Mesendoderm (in vitro differentiated cells): ENCODE measurements at places on chromosomes 5 and 9.
A peak's percentile ranks its signal among the peaks of the same experiment; 100 is the strongest.

- DNase-seq = no peak
Measured at GRCh38 chr9:20398536-20399338, 223.6 kb downstream of the MLLT3 start.

- DNase-seq = no peak
Measured at GRCh38 chr9:129876815-129877214, 41.6 kb downstream of the USP20 start.

- no peak for DNase-seq
Measured at GRCh38 chr5:180825768-180826525, 23.3 kb upstream of the MGAT1 start.

DNA sequence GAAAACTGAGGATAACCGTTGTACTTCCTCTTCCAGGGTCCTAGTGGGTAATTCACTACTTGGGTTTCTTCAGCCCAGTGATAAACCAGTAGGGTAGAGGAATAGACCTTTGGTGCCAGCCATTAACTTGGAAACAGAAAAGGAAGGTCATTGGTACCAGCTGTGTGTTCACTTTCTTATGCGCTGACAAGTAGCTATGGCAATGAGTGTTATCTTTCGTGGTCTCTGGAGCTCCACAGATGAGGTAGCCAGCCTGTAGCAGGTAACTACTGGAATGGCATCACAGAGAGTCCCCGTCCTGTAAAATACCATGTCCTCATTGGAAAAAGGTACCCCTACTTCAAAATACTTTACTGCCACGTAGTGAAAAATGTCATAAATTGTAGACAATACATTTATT is 2.3 kb downstream of the UHRF2 start:
- peak; percentile 19 for DNase-seq
